ENCODE measurements at places on chromosomes 5 and 9.
A peak's percentile ranks its signal among the peaks of the same experiment; 100 is the strongest.

GRCh38 chr5:61120534-61120933 lies 41.7 kb downstream of the SMIM15 start:
- DNase-seq, result no peak

- DNase-seq, result peak; percentile 18
These were observed 203.9 kb downstream of the FRMD3 start for GRCh38 chr9:83334320-83334719.

- no peak for DNase-seq
These were observed 105.3 kb upstream of the RORB start for GRCh38 chr9:74391816-74392215.

- DNase-seq, result no peak
These were observed 70.5 kb downstream of the PIK3R1 start for GRCh38 chr5:68285851-68286611.

DNA sequence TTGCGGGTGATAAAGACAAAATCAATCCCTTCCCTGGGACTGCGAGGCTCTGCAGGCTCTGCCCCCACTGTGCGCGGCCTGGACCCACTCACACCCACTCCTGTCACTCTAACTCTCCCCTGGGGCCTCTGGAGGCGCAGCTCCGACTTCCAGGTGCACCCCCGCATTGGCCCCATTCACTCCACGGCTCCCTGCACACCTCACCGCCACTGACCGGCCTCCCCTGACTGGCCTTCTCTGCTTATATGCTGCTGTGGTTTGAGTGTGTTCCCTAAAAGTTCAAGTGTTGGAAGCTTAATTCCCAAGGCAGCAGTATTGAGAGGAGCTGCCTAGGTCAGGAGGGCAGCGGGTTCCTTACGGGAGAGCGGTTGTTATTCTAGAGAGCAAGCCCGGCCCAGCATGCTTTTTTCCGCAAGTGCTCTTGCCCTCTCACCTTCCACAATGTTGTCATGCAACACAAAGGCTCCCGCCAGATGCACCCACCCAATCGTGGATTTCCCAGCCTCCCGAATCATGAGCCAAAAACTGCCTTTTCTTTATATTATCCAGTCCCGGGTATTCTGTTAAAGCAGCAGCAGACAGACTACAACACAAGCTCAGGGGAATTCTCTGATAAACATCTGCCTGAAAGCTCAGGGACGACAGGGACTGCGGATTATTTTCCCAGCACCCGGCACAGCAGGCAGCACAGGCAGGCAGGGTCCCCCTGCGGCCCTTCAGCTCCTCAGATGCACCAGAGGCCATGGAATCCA lies 73.5 kb upstream of the LRRTM2 start:
- DNase-seq, result no peak

- no peak for DNase-seq
These were observed 238.4 kb downstream of the NR2F1-AS1 start for GRCh38 chr5:93342563-93343061.

GRCh38 chr5:180668835-180669596 lies 19.6 kb upstream of the FLT4 start:
- no peak for DNase-seq

GRCh38 chr9:16970321-16970720 lies 99.9 kb upstream of the BNC2 start:
- no peak for DNase-seq

- no peak for DNase-seq
These were observed 279.7 kb upstream of the MSX2 start for GRCh38 chr5:174444479-174445188.

GRCh38 chr5:118320121-118320520 lies 668.2 kb downstream of the DTWD2 start:
- DNase-seq, result no peak

DNA sequence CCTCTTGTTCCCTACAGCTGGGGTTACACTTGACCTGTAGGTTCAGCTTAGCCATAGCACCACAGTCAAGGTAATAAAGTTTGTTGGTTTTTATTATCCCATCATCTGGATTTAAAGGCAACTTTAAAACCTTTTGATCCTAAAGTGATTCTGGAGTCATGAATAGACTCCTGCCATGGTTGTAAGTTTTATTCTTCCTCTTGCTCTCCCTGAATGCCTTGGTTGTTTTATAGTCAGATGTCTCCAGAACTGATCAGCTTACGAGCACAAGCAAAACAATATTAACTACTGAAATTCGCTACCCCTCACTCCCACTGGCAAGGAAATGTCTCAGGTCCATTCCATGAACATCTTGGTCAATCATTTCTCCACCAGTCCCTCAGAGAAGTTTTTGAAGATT lies 1328.6 kb downstream of the PTPRD start:
- no peak for DNase-seq

DNA sequence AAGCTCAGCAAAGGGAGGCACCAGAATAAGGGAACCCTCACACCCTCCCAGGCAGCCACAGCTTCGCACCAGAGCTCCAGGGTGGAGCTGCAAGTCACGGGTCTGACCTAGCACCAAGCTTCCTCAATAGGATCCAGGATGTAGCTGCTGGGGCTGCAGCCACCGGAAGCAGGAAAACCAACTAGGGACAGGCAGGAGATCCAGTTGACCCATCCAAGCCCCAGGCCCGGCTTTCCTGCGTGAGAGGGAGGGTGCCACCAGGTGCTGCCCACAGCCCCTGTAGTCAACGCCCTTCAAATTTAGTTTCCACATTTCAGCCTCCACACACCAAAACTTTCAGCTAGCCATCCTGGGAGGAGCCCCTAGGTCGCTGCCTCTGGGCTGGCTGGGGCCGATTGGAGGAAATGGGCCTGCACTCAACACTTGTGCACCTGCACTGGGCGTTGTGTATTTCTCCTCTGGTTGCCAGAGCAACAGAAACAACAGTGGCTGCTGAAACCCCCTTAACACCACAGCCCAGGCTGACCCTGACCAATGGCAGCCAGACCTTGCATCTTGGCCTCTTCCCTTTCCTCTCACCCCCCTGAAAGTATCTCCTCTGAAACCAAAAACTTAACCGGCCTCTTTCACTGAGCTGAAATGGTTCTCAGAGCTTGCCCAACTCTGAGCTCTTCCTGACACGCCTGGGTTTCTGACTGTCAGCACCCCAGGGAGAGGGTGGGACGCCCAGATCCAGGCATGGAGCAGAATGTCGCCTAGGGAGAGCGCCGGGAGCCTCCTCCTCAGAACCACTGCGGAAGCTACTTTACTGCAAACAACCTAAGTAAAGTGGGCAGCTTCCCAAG lies 226.5 kb upstream of the MAP3K1 start:
- DNase-seq, result no peak

DNA sequence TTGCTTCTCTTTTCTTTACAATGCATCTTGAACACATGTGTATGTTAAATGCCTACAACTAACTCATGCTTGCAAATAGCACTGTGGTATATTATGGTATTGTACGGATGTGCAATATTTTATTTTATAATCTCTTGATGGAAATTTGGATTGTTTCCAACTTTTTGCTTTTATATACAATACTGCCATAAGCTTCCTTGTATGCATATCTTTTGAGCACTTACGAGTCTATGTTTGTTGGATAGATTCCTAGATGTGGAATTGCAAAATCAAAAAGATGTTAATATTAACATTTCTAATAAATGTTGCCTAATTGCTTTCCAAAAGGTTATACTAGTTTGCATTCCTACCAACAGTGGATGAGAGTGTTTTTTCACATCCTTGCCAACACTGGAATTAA lies 3.4 kb upstream of the GALNT12 start:
- DNase-seq, result no peak

- no peak for DNase-seq
These were observed 34.0 kb downstream of the ZNF474 start for GRCh38 chr5:122163121-122164069.

- no peak for DNase-seq
These were observed 76.9 kb downstream of the TSSK1B start for GRCh38 chr5:113357696-113358476.

- DNase-seq, result no peak
These were observed 639.6 kb downstream of the CETN3 start for GRCh38 chr5:89769975-89770374.

DNA sequence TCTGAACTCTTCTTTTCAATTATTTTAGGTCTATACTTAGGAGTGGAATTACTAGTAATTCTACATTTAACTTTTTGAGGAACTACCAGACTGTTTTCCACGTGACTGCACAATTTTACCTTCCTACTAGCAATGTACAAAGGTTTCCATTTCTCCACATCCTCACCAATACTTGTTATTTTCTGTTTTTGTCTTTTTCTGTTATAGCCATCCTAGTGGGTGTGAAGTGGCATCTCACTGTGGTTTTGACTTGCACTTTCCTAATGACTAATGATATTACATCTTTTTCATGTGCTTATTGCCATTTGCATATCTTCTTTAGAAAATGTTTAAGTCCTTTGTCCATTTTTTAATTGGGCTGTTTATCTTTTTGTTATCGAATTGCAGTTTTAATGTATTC lies 136.9 kb upstream of the EGFLAM start:
- DNase-seq, result no peak

- DNase-seq, result no peak
These were observed 49.0 kb downstream of the MSX2 start for GRCh38 chr5:174773371-174773770.

DNA sequence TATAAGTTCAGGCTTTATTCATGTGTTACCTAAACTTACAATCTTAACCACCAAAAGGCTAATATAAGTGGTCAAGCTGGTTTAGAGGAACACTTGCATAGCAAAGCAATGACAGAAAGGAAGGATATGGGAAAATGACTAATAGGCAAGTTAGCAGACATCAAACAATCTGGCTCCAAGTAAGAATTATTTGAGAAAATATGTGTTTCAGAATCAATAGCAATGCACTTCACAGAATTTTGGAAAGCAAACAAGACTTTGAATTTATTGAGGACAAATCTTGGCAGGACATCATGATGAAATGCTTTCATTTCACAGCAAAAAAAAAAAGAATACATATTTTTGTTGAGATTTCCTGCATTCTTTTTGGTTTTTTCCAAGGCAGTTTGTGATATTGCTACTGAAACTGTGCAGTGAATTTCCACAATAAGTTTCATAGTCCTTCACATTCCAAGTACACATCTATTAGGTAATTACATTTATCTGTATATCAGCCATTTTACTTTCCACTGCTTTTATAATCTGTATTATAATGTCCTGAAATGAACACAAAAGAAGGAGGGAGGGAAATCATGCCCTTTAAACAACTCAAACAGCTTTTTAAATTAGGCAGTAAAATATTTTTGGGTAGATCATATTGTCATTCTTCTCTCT lies 417.9 kb downstream of the NR2F1-AS1 start:
- no peak for DNase-seq

- no peak for DNase-seq
These were observed 327.4 kb upstream of the RPS23 start for GRCh38 chr5:82605441-82605973.

GRCh38 chr5:103021314-103021713 lies 98.6 kb downstream of the GIN1 start:
- no peak for DNase-seq

DNA sequence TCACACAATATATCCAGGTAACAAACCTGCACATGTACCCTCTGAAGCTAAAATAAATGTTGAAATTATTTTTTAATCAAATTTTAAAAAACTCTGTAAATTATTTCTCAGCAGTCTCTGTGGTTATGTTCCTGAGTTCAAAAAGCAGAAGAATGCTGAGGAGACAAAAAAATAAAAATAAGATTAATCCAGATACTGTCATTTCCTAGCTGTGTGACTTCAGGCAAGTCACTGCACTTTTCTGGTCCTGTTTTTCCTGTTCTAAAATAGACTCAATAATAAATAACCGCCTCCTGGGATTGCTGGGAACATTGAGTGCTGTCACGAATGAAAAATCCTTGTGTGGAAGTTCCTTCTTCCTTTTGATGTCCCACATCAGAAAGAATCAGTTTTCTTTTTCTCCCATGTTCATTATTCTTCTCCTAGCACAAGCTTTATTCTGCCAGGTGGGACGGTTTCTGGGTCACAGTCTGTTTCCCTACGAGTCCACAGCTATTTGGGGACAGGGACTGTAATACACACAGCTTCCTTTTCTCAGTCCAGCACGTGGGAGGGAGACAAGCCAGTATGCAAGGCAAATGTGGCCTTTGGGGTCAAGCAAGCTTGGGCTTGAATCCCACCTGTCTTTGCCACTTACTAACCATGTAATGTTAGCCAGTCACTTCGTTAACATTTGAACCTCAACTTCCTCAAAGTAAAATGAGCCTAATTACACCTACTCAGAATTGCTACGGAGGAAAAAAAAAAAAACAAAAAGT lies 156.9 kb downstream of the TRIM32 start:
- no peak for DNase-seq

DNA sequence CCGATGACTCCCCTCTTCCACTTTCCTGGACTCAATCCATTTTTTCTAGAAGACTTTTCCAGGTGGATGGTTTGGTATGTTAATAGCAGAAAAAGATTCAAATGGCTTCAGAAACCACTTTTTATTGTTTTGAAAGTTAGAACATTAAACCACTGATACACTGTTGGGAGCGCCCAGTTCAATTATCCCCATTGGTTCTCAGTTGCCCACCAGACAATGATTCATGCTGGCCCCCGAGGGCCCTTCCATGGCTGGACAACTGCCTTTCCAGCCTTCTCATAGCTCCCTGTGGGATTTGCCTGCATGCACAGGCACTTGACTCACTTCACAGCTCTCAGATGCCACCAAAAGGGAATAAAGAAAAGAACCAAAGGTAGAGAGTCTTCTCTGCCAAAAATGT lies 21.3 kb upstream of the ANKRD34B start:
- no peak for DNase-seq

DNA sequence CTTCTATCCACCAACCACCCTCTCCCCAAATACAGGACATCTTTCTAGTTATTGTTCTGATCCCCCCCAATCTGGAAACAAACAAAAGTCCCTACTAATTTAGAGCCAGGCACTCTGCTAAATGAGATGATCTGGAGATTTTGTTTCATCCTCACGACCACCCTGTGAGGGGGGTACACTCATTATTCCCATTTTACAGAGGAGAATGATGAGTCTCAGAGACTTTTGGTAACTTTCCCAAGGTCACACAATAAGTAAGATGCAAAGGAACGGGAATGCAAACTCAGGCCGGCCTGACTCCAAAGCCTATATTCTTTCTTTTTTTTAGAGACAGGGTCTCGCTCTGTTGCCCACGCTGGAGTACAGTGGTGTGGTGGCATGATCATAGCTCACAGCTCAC lies 9.4 kb downstream of the PDGFRB start:
- DNase-seq, result no peak

DNA sequence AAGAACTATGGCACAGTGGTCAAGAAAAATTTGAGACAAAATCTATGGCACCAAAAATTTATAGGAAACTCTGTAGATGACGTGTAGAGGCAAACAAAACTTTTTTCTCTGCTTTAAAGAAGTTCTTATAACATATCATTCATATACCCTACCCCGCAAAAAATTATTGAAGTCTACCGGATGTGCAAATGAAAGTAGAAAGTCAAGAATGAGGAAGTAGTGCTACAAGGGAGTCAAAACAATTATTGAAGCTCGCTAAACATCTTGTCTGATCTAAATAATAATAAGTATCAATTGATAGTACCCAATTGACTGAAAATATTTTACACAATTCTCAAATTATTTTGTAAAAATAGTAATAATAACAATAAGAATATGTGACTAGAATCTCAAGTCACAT lies 398.5 kb downstream of the TAF11L14 start:
- DNase-seq, result no peak

- DNase-seq, result no peak
These were observed 280.3 kb upstream of the TNC start for GRCh38 chr9:115398313-115398650.

Data from stimulated activated CD4-positive, alpha-beta T cell treated with anti-CD3 and anti-CD28 coated beads, TNF-alpha, amount 100 ng/mL, for 1 hour (primary cell).